ENCODE measurements at places on chromosomes 3 and 15.

- DNase-seq = no peak
Observed at GRCh38 chr15:65338366-65338765, 33.9 kb downstream of the RNU5B-1 start.

DNA sequence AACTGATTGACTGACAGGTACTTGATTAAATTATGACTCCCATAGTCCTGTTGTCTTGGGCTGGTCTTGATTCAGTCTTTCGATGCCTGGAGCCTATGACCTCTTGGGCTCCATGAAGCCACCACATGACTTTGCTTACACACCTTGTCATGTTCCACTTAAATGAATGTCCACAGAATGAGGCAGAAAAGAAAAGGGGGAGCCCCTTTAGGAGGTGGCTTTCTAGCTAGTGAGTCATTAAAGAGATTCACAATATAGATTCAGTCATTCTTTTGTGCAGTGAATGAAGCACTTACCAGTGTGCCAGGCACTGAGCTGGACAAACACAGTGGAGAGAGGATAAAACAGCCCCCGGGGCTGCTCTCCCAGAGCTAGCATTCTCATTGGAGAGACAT lies 17.1 kb downstream of the VIPR1 start:
- no peak for DNase-seq

- no peak for DNase-seq
Observed at GRCh38 chr3:143978263-143978631, 6.6 kb downstream of the DIPK2A start.

- no peak for DNase-seq
Observed at GRCh38 chr3:72123908-72124441, 339.0 kb upstream of the PROK2 start.

GRCh38 chr15:95215017-95215416 lies 983.7 kb downstream of the MCTP2 start:
- DNase-seq = no peak

DNA sequence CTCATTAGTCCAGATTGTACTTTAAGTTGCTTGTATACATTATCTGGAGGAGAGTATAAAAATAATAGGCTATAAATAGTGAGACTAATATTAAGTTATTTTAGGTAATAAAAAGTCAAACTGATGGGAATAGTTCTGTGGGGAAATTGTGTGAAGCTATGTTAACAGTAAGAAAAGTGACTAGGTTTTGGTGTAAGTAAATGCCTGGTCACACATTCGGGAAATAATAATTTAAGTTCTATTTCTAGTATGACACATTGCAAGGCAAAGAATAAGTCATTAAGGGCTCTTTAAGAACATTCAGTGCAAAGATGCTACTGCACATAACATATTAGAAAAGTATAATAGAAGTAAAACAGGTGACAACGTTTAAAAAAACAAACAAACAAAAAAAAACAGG lies 18.8 kb upstream of the NRROS start:
- DNase-seq = no peak

DNA sequence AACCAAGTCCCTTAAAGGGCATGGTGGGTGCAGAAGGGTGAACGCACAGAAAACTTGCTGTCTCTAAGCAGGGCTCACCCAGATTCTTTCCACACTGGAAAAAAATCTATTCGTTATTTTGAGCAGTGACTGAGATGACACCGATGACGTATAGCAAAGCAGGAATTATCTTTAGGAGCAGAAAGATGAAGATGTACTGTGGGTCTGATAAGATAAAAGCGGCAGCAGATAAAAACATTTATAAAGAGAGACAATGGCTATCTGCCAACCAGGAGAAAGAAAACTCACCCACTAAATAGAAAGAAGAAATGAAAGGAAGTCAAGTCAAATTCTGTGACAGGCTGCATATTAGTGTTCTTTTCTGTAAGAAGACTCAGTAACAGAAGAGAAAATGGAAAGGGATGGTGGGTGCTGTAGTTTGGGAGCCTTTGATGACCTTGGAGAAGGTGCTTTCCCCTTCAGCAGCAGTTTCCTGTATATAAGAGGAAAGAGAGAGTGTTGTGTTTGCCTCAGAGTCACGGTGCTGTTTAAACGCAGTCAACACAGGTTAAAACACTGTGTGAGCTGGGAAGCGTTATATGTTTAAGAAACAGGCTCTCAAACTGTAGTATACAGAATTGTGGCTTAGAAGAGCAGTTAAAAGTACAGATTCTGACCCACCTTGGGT lies 111.6 kb downstream of the AQP9 start:
- DNase-seq = no peak

GRCh38 chr3:8644748-8645390 lies at the start of gene SSUH2:
SSUH2 (minus strand) TSS chr3:8644798; CDS start chr3:8644758, 40 bp downstream.
- DNase-seq = no peak

- DNase-seq = no peak
Observed at GRCh38 chr15:56808160-56808559, 74.9 kb upstream of the ZNF280D start.

- no peak for DNase-seq
Observed at GRCh38 chr3:106332884-106333283, 464.1 kb upstream of the CBLB start.

GRCh38 chr3:106130384-106131198 lies 261.8 kb upstream of the CBLB start:
- DNase-seq = no peak

GRCh38 chr3:10926256-10926810 lies 66.2 kb upstream of the SLC6A1 start:
- DNase-seq = no peak

DNA sequence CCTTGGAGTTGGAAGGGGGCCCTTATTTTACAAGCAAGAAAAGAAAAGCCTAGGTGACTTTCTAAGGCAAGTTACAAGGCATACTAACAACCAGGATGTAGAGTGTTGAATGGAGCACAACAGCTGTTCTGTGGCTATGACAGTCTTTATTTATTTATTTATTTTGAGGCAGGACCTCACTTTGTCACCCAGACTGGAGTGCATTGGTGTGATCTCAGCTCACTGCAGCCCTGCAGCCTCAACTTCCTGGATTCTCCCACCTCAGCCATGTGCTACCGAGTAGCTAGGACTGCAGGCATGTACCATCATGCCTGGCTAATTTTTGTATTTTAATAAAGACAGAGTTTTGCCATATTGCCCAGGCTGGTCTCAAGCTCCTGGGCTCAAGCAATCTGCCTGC lies 973.4 kb downstream of the ROBO1 start:
- DNase-seq = no peak

- DNase-seq = no peak
Observed at GRCh38 chr3:23659274-23659673, 146.5 kb upstream of the UBE2E1 start.

DNA sequence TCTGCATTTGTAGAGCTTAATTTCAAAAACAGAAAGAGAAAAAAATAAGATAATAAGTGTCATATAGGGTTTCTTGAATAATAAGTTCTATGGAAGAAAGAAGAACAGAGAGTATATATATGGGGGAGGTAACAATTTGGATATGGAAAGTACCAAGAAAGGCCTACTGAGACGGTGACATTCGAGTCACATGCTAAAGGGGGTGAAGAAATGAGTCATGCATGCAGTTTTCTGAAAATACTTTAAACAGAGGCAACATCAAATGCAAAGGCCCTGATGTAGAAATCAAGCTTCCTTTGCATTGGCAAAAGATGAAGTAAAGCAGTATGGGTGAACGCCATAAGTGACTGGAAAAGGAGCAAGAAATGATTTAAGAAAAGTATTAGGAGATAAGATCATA lies 371.6 kb upstream of the ZNF385D start:
- no peak for DNase-seq

GRCh38 chr15:64461721-64462162 lies 1.4 kb downstream of the ZNF609 start:
- peak; percentile 39 for DNase-seq

DNA sequence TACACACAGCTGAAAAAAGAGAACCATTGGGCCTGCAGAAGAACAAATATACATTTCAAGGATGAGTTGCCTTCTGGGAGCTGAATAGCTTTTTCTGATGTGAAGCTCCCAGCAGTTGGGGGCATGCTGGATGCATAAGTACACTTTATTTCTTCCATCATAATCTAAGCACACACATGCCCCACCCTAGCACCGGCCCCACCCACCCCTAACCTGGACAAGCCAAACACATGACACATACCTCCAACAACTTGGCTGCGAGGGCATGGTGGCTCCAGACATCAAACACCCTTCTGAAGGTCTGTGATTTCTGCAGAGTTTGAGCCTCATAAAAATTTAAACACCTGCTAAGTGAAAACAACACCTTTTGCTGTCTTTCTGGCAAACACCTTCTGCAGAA lies 307.2 kb upstream of the TRIM42 start:
- DNase-seq = no peak

- DNase-seq = no peak
Observed at GRCh38 chr3:66592016-66592761, 91.4 kb upstream of the LRIG1 start.

DNA sequence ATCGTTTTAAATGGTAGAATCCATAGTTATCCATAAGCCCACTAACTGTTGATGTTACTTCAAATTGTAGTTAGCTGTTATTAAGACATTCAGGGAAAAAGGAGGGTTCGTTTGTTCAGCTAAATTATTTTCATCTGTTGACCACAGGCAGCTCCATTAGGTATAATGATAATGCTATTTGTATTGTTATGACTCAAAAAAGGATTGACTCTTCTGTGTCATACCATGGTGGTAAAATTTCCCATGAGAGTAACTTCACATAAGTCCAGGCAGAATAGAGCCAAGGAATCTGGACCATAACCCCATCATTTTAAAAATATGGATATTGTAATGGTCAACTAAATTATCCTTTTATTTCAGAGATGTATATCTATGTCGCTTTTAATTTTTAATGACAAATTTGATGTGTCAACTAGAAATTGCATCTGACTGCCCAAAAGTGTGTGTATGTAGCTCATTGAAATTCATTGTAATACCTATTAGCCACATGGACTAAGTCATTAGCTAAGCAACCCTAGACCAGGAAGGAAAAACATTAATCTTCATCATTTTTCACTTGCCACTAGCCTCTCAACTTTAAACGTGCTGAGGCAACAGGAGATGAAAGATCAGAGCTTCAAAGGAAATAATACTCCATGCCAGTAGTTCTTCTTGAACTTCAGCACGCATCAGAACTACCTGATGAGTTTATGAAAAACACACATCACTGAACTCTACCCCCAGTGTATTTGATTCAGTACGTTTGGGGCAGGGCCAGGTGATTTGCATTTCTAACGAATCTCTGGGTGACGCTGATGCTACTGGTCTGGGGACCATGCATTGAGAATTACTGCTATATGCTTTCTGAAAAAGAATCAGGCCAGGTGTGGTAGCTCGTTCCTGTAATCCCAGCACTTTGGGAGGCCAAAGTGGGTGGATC lies 537.7 kb downstream of the UNC13C start:
- DNase-seq = no peak

DNA sequence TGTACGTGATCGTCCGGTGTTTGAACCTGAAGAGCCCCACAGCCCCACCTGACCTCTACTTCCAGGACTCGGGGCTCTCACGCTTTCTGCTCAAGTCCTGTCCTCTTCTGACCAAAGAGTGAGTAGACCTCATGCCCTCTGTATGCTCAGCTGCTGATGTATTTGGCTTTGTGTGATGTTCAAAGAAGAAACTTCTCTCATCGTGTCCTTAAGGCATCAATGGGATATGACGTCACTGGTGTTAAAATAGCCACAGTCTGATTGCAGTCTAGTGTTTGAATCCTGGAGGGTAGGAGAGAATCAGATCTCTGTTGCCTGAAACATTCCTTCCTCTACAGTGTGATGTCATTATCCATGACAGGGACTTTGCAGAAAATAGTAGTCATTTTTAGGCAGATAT lies 28.1 kb downstream of the ABHD2 start:
- peak; percentile 48 for DNase-seq

DNA sequence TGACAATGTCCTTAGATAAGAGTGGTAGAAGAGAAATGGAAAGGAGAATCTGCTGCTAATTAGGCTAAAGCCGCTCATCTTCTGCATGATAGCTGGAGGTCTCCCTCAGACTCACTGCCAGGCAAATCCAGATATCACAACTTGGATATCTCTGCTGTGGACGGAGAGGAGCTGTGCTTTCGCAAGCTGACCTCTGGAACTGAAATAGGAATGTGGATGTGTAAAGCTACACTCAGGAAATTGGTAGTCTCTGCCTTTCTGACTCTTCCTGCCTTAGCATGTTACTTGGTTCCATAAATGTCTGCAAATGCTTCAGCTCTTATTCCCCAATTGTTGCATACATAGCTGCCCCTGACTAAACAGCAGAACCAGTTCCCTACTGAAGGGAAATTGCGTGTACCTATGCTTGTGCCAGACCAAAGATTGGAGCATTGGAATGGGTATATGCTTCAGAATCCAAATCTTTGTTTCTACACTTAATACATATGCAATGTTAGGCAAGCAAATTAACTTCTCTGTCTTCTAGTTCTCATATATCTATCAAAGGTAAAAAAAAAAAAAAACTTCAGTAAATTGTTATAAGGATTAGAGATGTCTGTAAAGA lies 74.7 kb upstream of the ROBO2 start:
- no peak for DNase-seq

DNA sequence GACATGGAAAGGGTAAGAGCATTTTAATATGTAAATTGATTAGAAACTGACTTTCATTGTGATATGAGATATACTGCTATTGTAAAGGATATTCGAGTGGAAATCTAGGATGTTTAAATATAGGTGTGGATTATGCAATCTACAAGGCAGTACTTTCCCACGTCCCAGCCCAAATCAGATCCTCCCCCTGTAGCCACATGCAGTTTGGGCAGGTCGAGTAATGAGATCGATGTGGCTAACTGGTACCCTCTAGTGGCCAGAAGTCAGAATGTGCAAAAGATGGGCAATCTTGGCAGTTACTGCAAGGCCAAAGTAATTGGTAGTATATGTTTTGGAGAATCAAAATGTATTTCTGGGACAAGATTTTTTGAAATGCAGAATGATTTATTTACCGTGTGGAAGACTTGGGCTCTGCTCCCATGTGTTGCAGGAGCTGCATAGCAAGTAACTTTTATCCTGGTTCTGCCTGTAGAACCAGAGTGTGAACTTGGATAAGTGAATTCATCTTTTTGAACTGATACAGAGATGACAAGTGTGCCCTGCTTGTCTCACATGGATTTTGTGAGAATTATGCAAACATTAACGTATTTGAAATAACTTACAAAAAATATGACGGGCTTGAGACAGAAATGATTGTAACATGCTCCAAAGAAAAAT lies 94.5 kb upstream of the ADAMTSL3 start:
- DNase-seq = peak; percentile 63

DNA sequence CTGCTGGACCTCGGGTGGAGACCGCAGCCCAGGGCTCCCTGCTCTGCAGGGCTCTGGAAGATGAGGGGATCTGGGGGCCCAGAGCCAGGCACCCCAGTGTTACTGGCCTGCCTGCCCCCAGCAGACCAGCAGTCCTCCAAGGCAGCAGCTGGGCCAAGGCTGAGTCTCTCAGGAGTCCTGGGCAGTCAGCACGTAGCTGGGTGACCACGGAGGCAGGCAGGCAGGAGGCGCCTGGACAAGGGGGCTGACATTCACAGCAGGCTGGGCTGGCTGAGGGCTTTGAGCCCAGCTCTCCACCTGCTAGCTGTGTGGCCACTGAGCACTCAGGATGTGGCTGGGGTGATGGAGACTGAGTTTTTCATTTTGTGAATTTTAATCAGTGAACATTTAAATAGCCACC lies 67.9 kb downstream of the IQSEC1 start:
- DNase-seq = no peak

GRCh38 chr3:163722405-163722804 lies 1355.9 kb downstream of the SI start:
- no peak for DNase-seq

- no peak for DNase-seq
Observed at GRCh38 chr3:71225951-71226564, 357.5 kb downstream of the FOXP1 start.
